ENCODE measurements at places on chromosomes 16 and 17.
A peak's percentile ranks its signal among the peaks of the same experiment; 100 is the strongest.

DNA sequence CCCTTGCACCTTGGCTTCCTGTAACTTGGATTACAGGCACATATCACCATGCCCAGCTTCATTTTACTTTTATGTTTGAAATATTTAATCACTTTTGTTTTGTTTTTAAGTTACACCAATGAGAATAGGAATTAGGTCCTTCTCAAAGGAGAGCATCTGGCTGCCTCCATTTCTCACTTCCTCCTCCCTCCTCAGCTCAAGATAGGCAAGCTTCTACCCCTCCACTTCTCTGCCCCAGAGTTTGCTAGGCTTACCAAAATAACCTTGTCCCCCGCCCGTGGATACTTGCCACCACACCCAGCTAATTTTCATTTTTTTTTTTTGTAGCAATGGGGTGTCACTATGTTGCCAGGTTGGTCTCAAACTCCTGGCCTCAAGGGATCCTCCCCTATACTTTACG is 17.9 kb downstream of the GABARAPL2 start:
- DNase-seq: no peak

DNA sequence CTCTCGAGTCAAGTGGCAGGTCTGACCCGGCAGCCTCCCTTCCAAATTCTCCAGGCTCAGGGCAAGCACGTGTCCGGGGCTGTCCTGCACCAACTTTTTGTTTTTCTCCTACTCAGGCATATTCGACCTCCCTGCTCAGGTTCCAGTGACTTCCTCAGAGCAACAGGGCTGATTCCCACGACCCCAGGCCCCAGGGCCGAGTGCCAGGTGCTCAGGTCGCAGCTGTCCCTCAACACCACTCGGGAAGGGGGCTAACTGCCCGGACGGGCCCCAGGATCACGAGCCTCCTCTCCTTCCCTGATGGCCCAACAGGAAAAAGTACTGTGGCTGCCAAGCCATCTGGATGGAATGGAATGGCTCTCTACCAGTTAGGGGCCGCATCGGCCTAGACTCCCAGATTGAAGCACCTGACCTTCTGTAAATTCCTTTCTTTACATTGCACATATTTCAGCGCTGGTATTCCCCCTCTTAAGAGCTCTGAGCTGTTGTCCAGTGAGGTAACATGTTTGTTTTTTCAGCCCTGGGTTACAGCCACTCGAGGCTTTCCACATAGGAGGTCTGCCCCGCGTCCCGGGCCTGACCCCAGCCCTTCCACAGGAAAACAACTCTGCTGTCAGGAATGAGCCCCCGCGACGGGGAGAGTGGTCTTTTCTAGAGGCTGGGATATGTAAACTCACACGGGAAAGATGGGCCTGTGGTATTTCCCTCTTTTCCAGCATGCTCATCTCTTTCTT is 25.0 kb downstream of the NXN start:
- DNase-seq: no peak

- no peak for DNase-seq
Measured at GRCh38 chr16:89653656-89654295, 3.7 kb downstream of the CHMP1A start.

DNA sequence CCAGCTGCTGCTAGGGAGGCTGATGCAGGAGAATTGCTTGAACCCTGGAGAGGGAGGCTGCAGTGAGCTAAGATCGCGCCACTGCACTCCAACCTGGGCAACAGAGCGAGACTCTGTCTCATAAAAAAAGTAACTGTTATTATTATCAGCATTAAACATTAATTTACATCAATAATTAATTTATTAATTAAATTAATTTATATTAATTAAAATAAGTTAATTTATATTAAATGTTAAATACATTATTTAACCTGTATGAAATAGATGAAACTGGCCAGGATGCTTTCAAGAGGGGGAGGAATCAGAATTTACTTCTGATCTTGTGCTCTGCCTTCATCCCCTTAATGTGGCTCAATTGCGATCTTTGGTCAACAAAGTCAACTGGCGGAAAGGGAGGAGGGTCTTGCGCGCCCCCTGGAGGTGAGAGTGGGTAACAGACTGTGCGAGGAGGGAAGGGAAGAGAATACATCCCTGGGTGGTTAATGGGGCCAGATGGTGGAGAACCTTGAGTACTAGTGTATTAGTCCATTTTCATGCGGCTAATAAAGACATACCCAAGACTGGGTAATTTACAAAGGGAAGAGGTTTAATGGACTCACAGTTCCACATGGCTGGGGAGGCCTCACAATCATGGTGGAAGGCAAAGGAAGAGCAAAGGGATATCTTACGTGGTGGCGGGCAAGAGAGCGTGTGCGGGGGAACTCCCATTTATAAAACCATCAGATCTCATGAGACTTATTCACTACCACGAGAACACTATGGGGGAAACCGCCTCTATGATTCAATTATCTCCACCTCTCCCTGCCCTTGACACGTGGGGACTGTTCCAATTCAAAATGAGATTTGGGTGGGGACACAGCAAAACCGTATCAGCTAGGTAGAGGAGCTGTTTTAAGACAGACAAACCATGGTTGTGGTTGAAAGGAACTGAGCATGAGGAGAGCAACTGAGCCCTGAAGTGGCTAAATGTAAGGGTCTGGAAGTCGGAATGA is 15.7 kb upstream of the CPPED1 start:
- DNase-seq: no peak

GRCh38 chr17:36214918-36215317 is 4.1 kb downstream of the CCL4L2 start:
- DNase-seq: no peak

- no peak for DNase-seq
Measured at GRCh38 chr17:72576289-72576759, 455.5 kb downstream of the SOX9 start.

DNA sequence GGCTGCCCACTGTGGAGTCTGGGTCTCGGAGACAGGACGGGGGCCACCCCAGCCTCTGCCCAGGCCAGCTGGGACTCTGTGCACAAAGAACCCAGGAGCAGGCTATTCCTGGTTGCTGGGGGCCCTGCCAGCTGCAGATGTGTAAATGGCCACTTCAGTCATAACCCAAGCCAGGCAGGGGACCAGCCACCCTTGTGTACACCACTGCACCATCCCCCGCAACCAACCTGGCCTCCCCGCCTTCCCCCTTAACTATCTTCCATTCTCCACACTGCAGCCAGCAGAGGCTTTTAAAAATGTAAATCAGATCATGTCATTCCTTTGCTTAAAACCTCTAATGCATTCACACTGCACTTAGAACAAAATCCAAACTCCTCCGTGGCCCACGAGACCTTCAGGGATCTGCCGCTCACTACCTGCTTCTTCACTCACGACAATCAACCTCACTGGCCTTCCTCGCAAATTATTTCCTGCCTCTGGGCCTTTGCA is 28.3 kb downstream of the RTN4RL1 start:
- peak; percentile 33 for DNase-seq

DNA sequence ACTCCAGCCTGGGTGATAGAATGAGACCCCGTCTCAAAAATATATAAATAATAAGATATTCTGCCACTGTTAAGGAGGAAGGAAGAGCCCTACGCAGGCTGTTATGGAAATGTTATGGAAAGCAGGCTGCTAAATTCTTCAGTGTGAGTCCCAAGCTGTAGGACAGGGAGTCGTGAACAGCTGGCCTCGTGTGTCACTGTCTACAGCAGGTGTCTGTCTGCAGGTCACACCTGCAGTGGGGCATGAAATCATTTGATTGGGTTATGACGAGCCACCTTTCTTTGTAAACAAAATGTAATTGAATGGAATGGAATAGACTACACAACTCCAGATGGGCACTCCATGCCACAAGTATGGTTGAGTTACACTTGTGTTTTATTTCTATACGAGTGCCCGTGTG is 15.6 kb upstream of the LITAF start:
- DNase-seq: no peak

DNA sequence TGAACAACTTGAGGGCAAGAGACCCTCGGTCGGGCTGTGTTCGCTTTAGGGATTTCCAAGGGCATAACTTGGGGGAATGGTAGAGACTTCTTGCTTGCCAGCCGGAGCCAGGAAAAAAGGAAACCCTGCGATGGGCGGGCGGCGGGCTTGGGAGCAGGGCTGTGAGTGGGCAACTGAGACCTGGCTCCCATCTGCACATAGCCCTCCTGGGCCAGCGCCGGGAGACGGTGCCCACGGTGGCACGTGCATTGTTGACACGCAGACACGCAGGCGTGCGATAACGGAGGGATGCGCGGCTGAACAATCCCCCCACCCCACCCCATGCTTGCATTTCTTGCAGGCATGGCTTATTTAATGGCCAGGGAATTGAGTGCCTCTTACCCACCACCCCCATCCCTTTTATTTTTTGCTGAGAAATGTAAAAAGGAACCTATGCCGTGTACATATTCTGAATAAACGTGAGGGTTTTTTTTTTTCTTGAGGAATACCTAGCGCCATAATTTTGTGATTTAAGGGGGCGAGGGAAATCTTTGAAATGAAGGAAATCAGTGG is 17.1 kb upstream of the ZFHX3 start:
- no peak for DNase-seq

DNA sequence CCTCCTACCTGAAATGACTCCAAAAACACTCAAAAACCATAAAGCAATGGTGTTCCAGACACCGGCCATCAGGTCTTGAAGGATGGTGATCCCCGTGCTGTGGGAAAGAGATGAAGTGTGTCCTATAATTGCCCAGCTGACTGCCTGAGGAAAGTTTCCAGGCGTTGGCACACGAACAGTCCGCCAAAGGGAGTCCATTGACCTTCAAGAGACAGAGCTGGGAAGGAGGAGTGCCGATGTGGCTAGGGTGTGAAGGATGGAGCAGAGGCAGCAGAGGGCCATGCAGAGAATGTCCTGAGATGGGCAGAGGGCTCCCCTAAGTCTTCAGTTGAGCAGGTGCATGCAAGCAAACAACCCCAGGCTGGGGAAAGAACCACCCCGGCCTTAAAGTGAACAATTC is 11.9 kb upstream of the NUBP1 start:
- DNase-seq: no peak

- DNase-seq: no peak
Measured at GRCh38 chr17:46949291-46950174, 26.6 kb downstream of the GOSR2 start.

GRCh38 chr17:79137789-79138165 is 63.2 kb downstream of the ENGASE start:
- no peak for DNase-seq

GRCh38 chr17:28046034-28046825 is 3.8 kb downstream of the NLK start:
- no peak for DNase-seq

DNA sequence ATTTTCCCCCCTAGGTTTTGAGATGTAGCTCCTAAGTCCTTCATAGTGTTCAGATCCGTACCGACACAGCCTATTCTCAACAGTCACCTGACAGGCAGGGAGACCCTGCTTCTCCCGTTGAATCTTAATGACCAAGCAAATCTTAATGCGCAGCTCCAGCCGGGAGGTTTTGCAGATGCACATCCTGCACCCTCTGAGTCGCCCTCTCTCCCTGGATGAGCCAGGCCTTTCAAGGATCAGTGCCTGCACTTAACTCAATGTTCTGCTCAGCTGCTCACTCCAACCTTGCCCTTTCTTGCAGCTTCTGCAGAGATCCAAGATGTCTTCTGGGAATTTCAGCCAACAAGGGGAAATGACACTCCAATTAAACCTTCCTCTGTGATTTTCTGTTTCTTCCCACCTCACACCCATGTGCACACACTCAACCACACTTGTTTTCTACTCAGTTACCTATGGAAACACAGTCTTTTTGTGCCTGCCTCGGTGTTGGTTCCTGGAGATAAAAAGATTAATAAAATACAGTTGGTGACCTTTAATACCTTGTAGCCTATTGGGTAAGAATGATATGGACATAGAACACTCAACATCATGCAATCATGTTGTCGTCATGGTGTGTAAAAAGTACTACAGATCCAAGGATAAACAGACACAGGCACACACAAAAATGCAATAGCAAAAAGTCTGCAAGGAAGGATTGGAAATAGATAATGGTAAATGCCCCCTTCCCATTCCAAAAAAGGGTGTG is 76.9 kb upstream of the DYNLRB2 start:
- no peak for DNase-seq

DNA sequence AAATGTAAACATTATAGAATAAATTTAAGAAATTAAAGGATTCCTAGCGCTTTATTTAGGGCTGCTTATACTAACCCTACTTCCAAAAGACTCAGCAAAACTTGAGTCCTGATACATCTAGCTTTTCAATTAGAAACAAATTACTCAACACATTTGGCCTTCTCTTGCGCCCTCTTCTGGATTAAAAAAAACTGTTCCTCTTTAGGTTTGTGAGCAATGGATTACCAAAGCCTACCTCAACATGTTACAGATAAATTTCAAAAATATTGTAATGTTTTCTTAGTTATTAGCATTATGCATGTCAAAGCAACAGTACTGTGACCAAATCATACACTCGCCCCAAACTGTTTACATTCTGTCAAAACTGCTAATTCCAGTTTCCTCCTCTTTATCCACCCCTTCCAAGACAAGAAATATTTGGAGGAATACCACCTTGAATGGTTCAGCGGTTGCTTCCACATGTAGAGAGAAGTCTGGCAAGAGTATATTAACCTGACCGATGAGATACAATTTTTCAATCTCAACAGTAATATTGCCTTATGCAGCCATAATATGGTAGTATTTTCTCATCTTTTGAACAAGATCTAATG is 2.7 kb downstream of the NUFIP2 start:
- DNase-seq: peak; percentile 51
